ENCODE measurements at places on chromosomes 12 and 14.

GRCh38 chr12:39772821-39773259, 153.2 kb upstream of the ABCD2 start:
- DNase-seq: no peak

- no peak for DNase-seq
These were observed 33.6 kb upstream of the SEL1L start for GRCh38 chr14:81567302-81567701.

DNA sequence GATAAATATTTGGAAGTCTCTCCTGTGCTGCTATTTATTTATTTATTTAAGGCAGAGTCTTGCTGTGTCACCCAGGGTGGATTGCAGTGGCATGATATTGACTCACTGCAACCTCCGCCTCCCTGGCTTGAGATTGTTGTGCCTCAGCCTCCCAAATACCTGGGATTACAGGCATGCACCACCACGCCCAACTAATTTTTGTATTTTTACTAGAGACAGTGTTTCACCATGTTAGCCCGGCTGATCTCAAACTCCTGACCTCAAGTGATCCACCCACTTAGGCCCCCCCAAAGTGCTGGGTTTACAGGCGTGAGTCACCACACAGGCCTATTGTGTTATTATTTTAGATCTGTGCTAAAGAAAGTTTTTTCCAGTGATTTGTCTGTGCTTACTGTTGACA, 225.2 kb downstream of the CCER1 start:
- DNase-seq: no peak

DNA sequence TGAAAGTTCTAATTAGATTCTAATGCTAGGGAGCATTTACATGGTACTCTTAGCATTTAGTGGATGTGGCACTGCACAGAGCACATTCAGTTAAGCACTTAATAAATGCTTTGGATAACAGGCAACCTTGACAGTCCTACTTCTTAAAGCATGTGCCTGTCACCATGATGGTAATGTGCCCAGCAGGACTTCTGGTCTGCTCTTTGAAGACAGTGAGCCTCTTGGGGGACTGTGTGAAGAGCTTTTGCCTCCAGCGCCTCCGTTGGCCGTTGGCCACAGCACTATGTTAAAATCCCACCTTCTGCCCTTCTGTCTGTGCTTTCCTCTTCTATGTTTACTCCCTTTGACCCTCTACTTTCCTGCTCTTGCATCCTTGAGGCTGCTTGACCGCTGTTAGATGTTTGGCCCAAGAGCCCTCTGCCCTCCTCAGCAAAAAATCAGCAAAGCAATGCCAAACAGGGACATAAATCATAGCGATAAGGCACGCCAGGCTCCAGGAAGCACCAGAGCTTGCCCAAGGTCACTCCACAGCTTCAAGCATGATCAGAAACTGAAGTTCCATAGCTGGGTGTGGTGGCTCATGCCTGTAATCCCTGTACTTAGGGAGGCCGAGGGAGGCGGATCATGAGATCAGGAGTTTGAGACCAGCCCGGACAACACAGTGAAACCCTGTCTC, 8.3 kb downstream of the CDKL1 start:
- DNase-seq: no peak

GRCh38 chr14:39229601-39230110, 4.1 kb upstream of the MIA2 start:
- DNase-seq: no peak

DNA sequence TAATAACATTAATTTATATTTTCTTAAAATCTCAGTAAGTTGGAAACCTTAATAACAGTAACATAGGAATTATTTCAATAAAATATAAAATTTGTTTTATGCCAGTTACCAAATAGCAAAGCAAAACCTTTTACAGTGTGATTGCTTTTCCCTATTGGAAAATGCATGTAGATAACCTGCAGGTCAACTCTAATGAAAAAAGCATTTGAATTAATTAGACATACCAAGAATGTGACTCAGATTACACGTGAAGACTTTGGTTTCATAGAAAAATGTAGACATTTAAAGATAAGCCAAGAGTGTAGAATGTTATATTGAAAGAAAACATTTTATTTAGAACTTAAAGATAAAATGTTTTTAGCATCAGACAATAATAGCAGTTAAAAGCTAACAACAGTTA, 888.1 kb downstream of the TMEM121 start:
- DNase-seq: no peak

DNA sequence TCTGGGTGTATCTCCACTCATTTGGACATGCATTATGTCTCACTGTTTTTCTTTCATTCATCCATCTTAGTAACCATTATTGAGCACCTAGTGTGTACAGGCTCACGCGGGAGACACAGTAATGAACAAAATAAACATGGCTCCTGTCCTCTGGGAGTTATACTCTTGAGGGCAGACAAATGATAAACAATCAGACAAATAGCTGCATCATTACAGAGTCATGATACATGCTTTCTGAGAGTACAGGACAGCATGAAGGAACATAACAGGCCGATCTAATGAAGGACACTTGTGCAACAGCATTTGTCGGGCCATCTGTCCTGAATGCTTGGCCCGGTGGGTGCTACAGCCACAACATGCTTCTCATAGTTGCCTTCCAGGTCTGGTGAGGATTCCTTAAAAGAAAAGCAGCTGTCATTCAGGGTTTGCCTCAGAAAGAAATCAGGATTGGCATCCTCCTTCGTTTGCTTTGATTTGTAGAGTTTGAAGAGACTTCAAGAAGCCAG, 77.2 kb upstream of the EGLN3 start:
- no peak for DNase-seq

DNA sequence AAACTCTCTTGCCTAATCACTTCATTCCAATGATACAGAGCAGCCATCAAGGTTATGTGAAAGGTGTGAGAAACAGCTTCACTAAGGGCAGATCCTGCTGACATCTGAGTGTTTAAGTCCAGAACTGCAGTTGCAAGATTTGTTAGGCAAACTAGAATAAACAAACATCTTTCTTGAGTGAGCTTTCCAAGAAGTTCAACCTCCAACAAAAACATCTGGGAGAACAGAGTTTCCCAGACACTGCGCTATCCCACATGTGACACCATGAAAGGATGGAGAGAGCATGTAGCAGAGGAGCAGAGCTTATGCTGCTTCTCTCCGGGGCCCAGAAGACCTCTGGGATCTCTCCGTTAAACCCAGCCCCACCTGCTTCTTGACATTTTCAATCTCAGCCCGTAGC, 5.6 kb downstream of the KRT76 start:
- no peak for DNase-seq

GRCh38 chr12:28100717-28101116, 89.5 kb upstream of the CCDC91 start:
- no peak for DNase-seq

DNA sequence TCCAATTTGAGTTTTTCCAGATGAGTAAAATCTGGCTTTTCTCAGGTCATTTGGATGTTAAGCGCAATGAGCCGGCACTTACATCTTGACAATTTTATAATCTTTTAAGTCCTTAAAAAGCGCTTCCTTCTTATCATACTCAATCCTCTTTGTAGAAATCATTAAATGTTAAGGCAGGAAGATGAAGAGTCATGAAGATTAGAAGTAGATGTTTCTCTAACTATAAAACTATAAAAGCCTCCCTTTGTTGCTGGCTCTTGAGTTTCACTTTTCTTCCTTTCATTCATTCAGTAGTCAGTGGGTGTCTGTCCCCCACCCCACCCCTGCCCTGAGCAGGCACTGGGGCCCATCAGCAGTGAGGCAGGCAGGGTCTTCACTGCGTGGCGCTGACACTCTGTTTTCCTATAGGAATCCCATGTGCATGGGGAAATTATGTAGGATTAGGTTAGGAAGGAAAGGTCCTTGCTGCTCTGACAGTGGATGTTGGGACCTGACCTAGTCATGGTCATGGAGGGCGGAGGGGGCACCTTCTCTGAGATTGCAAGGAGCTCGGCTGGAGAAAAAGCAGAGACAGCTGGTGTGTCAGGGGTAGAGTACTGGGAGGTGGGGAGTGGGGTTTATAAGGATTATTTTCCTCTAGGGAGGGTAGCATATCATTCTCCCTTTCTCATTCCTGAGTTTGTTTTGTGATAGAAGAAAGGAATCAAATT, 65.8 kb downstream of the CCDC92 start:
- no peak for DNase-seq

All from stimulated activated naive CD8-positive, alpha-beta T cell treated with anti-CD3 and anti-CD28 coated beads, Interleukin-15, Interleukin-2, amounts not matched to agents 100 U/mL and 50 U/mL, for 24 hours (primary cell).